ENCODE measurements at places on chromosomes 7 and 10.

- DNase-seq = no peak
These were observed 9.9 kb downstream of the SLC25A13 start for GRCh38 chr7:96311967-96312366.

- DNase-seq = no peak
These were observed 112.3 kb downstream of the VWC2 start for GRCh38 chr7:49885593-49886285.

DNA sequence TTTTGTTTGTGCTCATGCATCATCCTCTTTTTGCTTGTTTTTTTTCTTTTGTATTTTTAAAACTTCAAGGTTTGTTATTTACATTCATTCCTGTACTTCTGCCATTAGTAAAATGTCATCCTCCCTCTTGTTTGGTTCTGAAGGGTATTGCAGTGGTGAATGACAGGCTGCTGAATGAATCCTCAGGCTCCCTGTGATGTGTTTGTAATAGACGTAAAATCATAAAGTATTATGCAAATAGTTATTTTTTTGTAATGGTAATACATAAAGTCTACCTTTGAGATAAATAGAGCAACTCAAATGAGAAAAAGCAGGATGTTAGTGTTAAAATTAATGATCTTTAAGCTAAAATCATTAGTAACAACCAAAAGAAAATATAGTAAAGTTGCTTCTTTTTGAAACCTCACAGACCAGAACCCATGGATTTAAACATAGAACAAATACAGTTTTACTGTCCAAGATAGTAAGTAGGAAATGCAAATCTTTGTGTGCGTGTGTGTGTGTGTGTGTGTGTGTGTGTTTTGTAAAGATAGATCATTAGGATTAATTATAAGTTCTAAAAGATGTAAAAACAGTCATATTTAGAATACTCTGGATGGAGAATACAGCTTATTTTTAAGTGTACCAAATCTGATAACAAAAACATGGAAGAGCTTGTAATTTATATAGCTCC is 4.5 kb downstream of the GLCCI1 start:
- no peak for DNase-seq

DNA sequence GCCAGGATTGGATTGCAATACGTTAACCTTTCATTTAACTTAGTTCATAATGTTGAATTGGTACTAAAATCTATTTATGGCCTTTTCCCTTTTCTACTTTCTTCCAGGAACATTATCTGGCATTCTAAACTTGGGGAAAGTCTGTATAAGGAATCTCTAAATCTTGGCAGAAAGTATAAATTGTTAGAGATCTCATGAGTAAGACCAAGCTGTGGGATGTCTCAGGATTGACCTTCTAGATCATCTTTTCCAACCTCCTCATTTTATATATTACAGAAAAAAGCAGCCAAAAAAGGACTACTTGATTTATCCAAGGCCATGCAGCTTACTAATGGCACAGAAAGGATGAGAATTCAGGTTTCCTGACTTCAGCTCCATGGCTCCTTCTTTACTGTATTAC is 598.3 kb downstream of the INHBA start:
- DNase-seq = no peak

DNA sequence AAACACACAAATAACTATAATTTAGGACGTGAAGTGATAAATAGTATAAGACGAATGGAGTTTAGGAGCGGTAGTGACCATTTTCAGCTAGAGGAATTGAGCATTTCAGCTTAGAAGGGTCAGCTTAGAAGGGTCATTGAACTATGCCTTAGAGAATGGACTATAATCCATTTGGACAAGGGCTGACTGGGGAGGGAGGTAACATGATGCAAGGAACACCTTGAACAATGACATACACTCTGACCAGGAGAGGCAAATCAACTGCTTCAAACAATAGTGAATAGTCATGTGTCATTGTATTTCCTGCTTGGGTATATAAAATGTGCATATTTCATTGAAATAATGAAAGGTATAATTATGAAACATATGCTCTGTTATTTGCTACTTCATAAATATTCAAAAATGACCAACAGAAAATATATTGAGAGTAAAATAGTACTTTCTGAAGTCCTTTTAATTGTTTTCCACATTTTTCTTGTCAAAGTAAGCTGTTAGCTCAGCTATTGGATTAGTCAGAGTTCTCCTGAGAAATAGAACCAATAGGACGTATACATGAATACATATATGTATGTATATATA is 40.5 kb upstream of the WASL start:
- no peak for DNase-seq

DNA sequence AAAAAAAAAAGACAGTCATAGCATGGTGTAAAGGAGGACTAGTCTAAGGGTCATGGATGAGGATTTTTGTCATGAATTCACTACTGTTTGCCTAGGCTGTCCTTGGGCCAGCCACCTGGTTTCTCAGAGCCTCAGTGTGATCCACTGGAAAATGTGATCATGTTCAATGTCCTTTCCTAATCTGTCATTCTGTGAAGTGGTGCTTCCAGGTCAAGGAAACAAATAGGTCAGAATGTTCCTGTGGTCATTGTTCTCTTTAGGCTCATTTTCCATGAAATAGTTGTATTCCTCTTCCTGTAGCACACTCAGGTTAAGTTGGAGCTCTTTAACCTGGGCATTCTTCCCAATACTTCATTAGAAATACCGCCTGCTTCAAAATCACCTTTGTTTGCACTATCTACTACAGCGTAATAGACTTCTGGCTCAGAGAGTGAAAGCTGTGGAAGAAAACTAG is 16.5 kb downstream of the CD36 start:
- DNase-seq = no peak

- no peak for DNase-seq
These were observed 156.4 kb upstream of the FEZF1 start for GRCh38 chr7:122460936-122461335.

DNA sequence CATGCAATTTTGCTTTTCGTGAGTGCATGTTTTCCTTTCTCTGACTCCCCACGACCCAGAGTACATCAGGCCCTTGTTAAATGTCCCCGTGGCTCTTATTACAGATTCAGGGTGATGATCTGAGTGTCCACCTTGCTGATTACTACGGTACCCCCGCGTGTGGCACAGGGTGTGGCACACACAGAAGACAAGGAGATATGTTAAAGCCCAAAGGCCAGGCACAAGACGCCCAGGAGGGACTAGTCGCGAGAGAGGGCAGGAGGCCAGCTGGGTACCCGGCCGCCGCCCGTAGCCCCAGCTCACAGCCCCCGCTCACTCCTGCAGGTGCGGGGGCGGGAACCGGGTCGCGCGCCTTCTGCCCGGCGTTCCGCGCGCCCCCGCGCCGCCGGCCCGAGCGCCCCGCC is 281 bp upstream of the EXOC6 start:
- DNase-seq = no peak

GRCh38 chr10:13808556-13809391 is 222.0 kb downstream of the PRPF18 start:
- DNase-seq = no peak

DNA sequence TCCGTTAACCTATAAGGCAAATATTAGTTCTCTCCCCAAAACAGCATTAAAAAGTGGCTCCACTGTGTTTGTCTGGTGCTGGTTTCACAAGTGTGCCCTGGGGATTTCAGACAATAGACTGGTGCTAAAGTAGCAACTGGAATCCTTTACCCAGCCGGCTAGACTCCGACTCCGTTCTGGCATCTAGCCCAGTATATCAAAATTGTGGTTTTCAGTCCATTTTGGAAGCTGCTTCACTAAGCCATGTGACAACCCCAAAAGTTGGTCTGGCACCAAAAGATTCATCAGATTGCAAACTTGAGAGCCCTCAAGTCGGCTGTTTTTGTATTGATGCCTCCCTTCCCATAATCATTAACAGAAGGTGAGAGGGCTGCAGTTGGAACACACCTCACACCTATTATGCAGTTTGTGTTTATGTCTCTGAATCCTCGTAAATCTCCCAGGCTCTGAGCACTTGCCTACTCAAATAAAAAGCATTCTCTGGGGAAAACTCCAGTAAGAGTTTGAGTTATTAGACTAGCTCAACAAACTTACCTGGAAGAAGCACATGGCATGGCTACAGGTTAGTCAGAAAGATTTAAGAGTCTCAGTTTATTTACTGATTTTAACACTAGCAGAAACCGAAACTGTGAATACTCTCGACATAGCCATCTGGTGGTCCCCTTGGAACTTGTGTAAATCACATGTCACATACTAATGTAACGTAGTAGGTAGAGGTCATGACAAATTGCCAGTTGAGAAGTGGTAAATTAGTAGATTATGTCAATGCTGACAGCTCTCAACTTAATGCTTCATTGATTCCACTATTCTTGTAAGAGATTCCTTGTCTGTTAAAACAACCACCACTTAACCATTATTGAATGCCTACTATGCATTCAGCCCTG is 14.8 kb upstream of the WNT16 start:
- DNase-seq = no peak

GRCh38 chr7:19210893-19211413 is 65.7 kb upstream of the FERD3L start:
- DNase-seq = no peak

GRCh38 chr7:122438492-122438891 is 133.9 kb upstream of the FEZF1 start:
- DNase-seq = no peak

- DNase-seq = no peak
These were observed 37.3 kb downstream of the SHH start for GRCh38 chr7:155774947-155775346.

DNA sequence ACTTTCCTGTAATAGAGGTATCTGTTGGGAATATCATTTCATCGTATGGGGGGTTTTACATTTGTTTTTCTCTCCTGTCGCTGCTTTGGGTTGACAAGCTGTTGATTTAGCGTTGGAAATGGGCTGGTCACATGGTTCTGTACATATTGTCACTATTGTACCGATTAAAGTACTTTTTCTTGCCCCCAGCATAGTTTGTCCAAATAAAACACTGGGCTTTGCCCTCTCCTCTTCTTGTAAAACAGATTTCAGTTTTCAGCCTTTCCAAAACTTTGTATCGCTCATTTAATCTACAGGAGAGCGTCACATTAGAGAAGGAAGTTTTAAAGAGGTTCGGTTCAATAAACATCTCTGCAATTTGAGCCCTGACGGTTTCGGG is 4.0 kb downstream of the BMI1 start:
- DNase-seq = no peak

DNA sequence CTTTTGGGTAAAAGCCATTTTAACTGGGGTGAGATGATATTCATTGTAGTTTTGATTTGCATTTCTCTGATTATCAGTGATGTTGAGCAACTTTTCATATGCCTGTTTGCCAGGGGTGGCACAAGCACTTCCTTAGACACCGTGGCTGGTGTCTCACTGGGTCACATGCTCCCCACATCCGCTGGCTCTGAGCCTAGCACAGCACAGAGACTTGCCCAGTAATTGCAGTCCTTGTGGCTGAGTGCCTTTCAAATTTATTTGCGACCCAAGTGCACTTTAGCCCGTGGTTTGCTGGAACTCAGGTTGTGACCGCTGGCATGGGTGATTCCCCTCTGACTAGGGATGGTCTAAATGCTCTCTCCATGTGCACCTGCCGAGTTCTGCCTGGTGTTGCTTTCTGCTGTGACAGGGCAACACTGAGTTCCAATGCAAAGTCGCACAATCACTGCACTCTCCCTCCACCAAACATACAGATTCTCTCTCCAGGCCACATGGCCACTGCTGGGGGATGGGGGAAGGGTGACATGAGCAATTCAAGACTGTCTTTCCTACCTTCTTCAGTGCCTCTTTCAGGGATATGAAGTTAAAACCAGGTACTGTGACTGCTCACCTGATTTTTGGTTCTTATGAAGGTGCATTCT is 66.5 kb downstream of the ZNF277 start:
- DNase-seq = no peak

DNA sequence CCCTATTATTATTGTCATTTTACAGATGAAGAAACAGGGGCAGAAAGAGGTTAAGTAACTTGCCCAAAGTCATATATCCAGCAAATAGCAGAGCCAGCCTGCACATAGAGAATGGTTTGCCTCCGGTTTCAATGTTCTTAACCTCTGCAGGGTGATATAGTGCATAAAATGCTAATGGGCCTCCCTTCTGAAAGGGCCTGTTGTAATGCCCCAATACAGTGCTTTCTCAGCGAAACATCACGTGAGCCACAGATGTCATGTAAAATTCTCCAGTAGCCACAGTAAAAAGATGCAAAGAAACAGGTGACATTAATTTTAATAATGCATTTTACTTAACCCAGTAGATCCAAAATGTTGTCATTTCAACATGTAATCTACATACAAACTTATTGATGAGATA is 38.1 kb downstream of the LRGUK start:
- DNase-seq = no peak

DNA sequence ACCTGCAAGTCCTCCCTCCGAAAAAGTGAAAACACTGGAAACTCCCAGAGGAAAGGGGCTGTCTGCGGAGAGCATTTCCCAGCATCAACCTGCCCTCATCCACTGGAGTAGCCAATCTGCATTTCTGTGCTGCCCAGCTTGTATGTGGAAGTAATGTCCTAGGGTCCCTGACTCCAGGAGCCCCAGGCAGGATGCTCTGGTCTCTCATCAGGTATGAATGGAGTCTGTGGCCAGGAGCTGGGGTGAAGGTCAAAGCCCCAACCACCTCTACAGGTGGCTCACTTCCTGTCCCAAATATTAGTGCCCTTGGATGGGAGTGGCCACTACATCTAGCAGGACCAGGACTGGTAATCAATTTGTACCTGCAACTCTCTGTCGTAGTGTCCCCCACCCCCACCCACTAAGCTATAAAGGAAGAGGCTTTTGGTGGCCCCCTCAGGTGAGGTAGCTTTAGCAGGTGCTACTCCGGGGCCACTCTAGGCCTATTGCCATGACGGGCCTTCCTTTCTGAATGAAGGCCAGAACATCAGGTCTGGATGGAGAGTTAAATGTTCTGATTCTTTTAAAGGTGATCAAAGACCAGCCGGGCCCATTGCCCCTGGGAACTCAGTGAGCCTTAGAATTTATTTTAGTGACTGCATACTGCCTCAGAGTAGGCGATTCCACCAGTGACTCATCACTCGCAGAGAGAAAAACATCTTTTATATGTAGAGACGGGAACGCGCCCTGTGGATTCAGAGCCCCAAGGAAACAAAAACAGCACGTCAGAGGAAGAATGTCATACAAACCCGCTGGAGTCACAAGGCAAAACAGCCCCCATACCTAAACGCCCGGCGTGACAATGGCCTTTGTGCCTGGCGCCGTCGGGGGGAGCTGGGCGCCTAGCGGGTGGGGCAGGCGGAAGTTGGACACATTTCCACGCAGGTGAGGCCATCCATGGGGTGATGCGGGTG is 13.0 kb downstream of the EN2 start:
- no peak for DNase-seq

DNA sequence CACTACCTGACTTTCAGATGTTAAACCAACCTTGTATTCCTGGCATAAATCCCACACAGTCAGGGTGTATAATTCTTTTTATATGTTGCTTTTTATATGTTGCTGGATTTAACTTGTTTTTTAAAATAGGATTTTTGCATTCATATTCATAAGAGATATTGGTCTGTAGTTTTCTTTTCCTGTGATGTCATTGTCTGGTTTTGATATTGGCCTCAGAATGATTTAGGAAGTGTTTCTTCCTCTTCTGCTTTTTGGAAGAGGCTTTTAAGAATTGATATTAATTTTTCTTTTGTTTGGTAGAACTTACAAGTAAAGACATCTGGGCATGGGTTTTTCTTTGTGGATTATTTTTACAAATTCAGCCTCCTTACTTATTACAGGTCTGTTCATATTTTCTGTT is 93.1 kb downstream of the CARD11 start:
- no peak for DNase-seq

GRCh38 chr10:80664071-80664680 is 126.5 kb downstream of the SH2D4B start:
- DNase-seq = peak; percentile 6
